ENCODE measurements at places on chromosomes 4 and X.

DNA sequence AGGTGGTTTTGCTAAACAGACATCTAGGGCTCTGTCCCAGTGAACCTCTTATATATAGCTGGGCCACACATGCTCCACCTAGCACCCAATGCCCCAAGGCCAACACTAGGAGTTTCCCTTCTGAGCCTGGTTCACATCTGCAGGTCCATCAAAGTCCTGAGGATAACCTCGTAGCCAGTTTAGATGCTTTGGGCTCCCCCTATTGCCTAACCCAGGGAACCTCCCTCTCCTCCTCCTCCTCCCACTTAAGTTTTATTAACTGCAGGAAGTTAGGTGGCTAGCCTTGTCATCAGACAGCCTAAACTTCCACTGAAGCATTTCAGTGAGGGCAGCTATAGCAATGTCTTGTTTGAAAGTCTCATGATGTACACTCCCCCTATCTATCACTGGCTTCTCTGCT lies 88.0 kb downstream of the GUCY2F start:
- no peak for DNase-seq

DNA sequence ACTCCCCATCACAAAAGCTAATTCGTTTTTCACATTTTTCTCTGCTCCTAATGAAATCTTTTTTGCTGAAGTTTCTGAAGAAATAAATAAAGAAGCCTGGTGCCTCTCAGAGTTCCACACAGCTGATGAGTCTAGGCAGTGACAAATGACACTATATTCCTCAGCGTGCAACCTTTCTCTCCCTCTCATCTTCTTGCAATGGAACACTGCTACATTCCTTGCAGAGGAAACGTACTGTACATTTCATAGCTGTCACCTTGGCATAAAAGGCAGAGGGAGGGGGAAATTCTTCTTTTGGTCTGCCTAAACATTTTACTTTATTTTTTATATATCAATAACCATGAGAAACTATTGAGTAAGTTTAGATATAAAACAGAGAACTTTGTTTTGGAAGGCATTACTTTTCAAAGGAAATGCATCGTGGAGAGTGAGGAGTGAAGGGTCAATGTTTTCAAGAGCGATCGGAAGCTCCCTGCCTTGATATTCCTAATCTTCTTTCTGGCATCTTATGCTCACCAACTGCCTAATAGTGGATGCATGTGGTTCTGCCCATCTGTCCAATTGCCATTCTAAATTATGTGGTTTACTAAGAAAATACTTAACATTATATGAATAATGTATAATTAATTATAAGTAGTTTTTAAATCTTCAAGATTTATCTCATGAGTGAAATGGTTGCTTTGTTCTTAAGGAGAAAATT lies 29.4 kb downstream of the SNCA start:
- DNase-seq, result no peak

GRCh38 chrX:46903458-46904242 lies 8.6 kb upstream of the JADE3 start:
- DNase-seq, result peak; percentile 85

DNA sequence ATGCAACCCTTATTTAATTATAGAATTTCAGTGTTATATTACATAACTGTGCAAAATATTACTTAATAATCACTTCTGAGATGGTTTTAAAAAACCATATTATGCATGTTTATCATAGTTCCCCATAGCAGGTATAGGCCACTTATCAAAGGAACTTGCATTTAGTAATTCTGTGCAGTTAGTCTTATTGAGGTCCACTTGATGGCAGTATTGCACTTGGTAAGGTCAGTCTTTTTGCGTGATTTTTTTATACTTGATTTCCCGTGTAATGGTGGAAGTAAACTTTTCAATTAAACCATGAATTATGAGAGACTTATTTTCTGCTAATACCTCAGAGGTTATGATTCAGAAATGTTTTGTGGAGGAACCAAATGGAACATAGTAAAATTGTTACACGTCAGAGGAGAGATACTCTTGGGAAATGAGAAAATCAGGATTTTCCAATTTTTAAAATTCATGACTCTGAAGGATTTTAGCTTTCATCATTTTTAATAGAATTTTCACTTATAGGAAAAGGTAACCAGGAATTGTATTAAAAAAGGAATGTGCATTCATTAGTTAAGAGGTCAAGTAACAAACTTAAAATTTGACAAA lies 230.0 kb downstream of the CCSER1 start:
- DNase-seq, result no peak

DNA sequence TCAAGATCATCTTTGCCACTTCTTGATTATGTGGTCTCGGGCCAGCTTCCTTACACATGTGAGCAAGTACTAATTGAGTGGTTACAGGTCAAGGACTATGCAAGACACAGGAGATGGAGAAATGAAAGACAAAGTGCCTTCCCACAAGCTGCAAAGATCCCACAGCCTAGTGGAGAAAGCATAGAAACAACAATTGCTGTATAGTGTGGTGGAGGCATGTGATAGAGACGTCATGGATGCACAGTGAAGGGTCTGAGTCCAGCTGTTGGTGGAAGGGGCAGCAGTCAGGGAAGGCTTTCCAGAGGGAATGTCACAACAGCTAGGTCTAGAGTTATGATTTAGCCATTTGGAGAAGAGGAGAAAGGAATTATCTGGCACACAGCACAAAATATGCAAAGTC lies 210.6 kb downstream of the KDR start:
- DNase-seq, result no peak
